NCI-H446 treated with DMSO at 0.1 percent for 48 hours (cell line): ENCODE measurements at places on chromosomes 2 and 18.
A peak's percentile ranks its signal among the peaks of the same experiment; 100 is the strongest.

GRCh38 chr2:147910990-147911473 lies 66.2 kb downstream of the ACVR2A start:
- peak; percentile 42 for DNase-seq

DNA sequence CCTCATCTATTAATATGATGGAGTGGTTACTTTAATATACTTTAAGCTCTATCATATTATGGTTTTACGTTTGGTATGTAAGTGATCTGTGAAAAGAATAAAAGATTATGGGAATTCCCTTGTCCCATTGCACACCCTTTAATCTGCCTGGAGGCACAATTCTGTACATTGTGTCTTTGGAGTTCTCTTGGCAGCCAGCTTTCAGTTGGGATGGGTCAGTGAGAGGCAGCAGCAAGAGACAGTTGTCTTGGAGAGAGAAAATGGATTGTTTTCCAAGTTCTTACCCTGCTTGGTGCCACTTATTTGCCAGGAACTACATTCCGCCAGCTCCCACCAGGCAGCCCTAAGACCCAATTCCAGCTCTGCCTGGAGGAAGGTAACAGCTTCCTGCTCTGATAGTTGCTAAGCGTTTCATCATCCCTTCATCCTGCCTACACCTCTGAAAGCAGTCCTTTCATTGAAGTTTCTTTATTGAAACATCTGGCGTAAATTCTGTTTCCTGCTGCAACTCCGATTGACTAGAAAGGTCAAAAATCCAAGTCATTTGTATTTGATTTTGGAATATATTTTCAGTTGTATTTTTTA lies 365.2 kb downstream of the AKAIN1 start:
- DNase-seq: peak; percentile 41

DNA sequence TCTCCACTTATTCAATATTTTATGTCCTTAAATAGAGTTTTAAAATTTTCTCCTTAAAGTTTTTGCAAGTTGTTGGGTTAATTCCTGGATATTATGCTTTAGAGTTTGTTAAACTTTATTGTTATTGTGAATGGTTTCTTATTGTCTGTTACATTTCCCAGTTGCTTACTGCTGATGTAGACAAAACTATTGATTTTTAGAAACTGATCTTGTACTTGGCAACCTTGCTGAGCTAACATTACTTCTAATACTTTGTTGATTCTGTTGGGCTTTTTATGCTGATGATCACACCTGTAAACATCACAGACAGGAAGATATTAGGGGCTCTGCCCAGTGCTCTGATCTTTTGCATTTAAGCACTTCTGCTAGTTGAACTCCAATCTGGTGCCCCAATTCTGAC lies 2.8 kb upstream of the CLIP4 start:
- no peak for DNase-seq

DNA sequence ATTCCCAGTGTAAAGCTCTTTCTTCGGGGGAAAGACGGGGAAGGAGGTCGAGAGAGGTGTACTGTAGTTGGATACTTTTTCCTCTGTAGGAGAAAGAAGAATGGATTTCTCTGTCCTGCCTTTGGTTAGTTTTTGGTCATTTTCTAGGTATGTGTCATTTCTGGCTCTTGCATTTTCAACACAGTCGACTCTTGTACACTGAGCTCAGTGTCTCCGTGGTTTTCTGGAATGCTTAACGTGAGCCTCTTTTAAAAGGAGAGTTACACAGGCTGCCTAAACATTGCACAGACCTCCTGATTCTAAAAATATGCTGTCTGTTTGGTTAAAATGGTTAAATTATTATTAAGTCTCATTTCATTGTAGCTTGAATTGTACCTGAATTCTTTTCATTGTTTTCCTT lies 21.8 kb upstream of the GLS start:
- DNase-seq: no peak

GRCh38 chr18:29596959-29597358 lies 1420.0 kb upstream of the CDH2 start:
- DNase-seq: no peak

GRCh38 chr2:69344305-69344704 lies 42.7 kb downstream of the GFPT1 start:
- DNase-seq: no peak

DNA sequence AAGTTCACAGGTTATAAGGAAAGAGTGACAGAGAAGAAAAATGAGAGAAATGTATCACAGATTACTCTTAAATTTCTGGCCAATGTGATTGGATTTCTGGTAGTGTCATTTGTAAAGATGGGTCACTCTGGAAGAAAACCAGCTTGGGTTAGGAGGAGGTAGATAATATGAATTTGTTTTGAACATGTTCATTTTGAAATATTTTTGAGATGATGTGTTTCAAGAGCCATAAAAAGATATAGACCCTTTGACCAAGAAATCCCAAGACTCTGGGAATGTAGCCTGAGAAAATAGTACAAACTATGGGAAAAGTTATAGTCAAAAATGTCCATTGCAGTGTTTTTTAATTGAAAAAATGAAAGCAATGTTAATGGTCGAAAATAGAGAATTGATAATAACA lies 70.7 kb downstream of the CALCRL start:
- no peak for DNase-seq

DNA sequence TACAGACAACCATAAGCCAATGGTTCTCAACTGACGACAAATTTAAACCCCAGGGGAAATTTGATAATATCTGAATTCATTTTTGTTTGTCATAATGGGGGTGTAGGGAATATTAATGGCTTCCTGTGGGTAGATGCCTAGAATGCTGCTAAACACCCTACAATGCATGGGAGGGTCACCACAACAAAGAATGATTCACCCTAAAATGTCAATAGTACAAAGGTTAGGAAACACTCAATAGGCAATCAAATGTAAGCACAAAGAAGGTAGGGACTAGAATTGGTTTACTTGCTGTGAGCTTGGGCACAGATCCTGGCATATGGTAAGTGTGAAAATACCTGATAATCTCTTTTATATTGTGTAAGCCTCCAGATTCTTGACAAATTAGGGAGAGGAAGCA lies 20.1 kb upstream of the FANCL start:
- no peak for DNase-seq

GRCh38 chr2:221210686-221211085 lies 361.4 kb downstream of the EPHA4 start:
- DNase-seq: no peak

- no peak for DNase-seq
Measured at GRCh38 chr2:174138161-174138560, 110.2 kb downstream of the OLA1 start.

DNA sequence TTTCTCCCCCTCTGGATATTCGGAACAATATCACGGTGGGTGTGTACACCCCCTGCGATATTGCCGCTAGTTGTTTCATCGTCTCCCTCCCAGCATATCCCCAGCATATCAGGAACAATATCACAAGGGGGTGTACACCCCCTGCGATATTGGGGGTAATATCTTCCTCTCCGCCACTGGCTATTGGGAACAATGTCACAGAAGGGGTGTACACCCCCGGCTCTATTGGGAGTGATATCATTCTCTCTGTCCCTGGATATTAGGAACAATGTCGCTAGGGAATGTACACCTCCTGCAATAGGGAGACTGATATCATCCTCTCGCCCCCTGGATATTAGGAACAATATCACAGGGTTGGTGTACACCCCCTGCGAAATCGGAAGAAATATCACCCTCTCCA lies 1932.0 kb downstream of the SUCLG1 start:
- no peak for DNase-seq

- peak; percentile 19 for DNase-seq
Measured at GRCh38 chr2:12177455-12178288, 431.2 kb downstream of the LPIN1 start.

DNA sequence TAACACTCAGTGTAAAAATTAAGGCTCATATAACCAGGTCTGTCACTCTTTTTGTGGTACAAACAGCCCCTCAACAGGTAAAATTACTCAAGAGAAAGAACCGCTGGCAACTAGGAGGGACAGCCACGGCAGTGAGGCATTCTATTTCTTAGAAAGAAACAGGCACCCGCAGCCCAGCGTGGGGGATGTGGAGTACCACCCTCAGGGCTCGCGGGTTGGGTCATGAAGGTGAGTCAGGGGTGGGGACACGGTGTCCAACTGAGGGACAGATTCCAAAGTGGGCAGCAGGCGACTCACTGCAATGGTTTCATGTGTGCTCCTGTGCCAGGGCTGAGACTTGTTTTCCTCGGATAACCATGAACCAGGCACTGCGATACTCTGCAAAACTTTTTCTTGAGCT lies 129.4 kb downstream of the DTNB start:
- DNase-seq: no peak

- no peak for DNase-seq
Measured at GRCh38 chr2:228675646-228676045, 494.2 kb upstream of the SPHKAP start.

GRCh38 chr2:107430006-107430405 lies 396.7 kb upstream of the RGPD4 start:
- no peak for DNase-seq

- no peak for DNase-seq
Measured at GRCh38 chr2:26639685-26640243, 1.4 kb downstream of the CIB4 start.

- no peak for DNase-seq
Measured at GRCh38 chr18:13572148-13572547, 154.2 kb downstream of the FAM210A start.

- DNase-seq: no peak
Measured at GRCh38 chr2:46350029-46350689, 53.0 kb downstream of the EPAS1 start.

DNA sequence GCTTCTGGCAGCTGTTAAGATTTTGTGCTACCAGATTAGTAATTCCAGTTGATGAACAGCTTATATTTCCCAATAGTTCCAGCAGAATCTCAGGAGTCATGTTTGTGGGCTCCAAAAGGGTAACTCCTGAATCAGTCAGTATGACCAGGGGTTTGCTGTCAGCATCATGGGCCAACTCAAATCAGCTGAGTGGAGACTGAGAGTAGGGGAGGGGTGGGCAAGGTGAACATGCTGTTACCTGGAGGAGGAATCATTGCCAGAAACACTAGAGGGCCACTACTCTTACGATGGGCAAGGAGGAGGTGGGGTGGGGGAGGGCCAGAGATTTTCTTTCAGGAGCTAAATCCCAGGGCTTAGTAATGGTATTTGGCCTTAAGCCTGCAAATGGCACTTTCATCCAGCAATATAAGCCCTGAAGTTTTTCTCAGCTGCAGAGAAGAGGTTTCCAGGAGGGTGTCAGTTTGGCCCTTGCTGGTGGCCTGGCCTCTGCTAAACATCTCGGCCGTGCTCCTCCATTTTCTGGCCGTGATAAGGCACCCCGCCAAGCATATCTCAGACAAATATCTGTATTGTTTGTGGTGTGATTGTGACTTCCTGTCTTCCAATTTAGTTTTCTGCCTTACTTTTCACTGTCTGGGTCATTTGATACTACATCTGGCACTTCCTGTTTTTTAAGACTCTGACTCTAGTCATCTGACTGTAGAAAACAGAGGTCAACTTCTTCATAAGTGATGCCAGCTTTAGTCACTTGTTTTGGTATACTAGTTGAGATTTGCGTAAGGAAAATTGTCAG lies 120.5 kb upstream of the CXCR4 start:
- no peak for DNase-seq

DNA sequence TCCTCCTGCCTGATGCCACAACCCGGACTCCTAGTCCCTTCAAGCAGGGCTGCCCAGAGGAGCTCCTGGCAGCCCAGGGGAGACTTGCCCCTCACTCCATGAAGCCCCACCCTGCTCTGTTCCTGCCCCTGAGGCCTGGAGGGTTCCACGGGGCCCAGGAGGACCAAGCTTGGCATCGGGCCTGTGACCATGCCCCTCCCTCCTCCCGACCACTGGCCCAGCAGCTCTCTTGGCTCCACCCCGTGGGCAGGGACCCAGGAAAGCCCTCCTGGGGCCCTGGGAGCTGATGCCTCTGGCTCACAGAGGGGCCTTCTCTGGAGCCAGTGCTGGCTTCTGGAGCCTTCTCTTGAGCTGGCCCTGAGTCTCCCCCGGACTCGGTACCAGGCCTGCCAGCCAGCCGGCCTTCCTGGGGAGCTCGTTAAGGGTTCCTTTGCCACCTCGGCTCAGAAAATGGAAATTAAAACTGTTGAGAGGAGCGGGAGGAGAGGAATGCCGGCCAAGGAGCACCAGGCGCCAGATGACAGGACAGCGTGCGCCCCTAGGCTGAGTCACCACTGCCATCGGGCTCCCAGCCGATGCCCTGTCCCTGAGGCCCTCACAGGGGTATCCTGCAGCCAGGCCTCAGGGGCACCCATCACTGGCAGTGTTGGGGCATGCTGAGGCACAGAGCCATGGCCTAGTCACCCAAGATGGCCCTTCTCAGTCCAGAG lies 40.6 kb upstream of the SNED1 start:
- DNase-seq: peak; percentile 47

DNA sequence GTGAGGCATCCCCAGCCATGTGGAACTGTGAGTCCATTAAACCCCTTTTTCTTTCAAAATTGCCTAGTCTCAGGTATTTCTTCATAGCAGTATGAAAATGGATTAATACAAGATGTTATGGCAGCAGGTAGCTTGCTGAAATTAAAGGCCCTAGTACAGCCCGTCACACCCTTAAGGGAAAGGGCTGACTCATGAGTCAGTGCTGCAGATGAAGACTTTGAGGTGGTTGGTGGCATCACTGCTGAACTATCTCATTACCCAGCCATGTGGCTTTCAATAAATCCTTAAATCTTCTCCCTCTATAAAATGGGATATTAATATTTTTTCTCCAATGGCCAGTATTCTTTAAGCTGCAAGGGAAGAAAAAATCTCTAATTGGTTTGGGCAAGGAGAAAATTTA lies 226.1 kb upstream of the CCDC68 start:
- DNase-seq: no peak

- DNase-seq: no peak
Measured at GRCh38 chr2:188478724-188479123, 187.1 kb downstream of the GULP1 start.

DNA sequence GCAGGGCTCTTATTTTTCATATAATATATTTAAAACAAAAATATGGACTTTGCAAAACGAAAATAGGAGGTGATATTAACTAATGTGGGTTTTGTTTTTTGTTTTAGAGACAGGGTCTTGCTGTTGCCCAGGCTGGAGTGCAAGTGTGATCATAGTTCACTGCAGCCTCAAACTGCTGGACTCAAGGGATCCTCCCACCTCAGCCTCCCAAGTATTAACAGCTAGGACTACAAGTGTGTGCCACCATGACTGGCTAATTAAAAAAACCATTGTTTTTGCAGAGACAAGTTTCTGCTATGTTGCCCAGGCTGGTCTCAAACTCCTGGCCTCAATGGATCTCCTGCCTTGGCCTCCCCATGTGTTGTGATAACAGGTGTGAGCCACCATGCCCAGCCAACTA lies 70.4 kb upstream of the FZD5 start:
- DNase-seq: no peak

- peak; percentile 17 for DNase-seq
Measured at GRCh38 chr18:54004828-54005227, 219.6 kb downstream of the MBD2 start.

- DNase-seq: no peak
Measured at GRCh38 chr2:182866461-182867406, at the start of gene FRZB. FRZB (minus strand) TSS chr2:182866637; CDS start chr2:182866552, 85 bp downstream.

GRCh38 chr2:237290261-237290660 lies 123.7 kb downstream of the COL6A3 start:
- DNase-seq: no peak

DNA sequence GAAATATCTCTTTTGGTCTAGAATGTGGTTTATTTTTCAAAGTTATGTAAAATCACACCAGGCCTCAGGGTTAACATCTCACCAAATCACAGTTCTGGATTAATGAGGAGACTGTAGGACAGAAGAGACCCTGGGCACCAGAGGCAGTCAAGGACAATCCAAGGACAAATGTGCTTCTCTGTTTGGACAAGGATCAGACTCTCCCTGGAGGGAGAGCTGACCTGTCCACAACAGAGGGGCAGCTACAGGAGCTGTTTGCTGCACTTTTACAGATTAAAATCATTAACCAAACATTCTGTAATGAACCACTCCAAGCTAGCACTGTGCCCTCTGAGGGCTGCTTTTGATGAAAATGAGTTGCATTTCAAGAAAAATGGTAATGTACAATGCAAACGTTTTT lies 690.6 kb upstream of the SLC8A1 start:
- DNase-seq: no peak
